ENCODE measurements at places on chromosomes 5 and 9.

DNA sequence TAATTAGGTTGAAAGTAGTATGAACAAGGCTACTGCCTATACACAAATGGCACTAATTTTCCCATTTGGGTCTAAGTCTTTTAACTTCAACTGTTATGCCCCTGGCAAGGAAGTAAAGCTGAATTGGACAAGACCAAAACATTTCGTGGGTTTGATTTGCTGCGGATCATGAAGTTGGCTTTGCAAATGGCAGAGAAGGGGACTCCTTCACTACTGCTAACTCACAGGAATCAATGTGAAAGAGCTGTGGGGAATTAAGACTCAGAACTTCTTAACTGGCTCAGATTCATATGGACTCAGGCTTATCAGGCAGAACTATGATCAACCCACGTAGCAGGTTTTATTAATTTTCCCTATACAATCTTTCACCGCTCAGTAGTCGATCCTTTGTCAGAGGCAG is 73.8 kb upstream of the IFNE start:
- DNase-seq = no peak

GRCh38 chr5:99314721-99315120 is 385.9 kb upstream of the CHD1 start:
- DNase-seq = no peak

DNA sequence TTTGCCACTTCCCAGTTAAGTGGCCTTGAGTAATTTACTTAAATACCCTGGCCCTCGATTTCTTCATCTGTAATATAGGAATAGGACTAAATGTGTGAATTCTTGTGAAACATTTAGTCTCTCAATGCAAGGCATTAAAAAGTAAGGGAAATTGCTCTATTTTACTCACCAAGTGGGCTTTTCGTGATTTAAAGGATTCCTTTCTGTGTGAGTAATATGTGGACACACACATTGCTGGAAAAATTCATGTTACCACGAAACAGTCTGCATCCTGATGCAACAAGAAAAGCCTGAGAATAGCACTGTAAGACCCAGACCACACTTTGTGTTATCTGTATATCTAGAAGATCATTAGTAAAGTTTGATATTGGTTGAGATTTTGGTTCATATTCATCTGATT is 1243.0 kb upstream of the CDH9 start:
- no peak for DNase-seq

DNA sequence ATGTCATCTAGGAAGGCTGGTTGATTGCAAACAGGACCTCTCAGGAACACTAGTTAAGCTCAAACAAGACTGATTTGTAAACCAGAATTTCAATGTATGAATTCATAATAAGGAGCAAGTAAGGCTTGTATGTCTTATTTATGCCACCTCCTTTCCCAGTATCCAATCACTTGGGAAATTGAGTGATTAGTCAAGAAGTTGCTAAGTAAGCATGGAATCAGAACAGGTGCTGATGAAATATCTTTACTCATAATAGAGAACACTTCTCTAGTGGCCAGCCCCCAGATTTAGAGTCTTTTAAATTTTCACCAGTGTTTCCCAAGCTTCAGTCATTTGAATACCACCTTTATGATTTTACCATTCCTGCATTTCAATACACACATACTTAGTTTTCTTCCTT is 5.3 kb upstream of the DDX4 start:
- DNase-seq = no peak

- no peak for DNase-seq
These were observed 10.9 kb downstream of the NEK6 start for GRCh38 chr9:124268661-124269060.

- DNase-seq = no peak
These were observed 11.9 kb downstream of the EEIG1 start for GRCh38 chr9:127968700-127969383.

GRCh38 chr5:43649256-43649655 is 46.3 kb downstream of the NNT start:
- DNase-seq = no peak

GRCh38 chr5:76153271-76153670 is 70.1 kb downstream of the SV2C start:
- DNase-seq = no peak

DNA sequence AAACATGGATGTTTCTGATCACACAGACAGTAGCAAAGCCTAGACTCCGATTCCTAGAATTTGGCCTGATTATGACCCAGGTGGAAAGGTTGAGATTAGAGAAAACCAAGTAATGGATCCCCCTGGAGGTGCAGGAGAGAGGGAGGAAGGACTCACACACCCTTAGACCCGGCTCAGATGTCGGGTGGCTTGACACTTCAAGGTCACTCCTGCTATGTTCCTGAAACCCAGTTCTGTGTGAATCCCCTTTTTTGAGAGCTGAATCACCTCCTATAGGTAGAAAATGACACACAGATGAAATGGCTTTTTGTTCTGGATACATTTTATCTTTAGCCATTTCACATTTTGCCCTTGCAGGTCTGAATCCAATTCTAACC is 192.8 kb downstream of the ARRDC3 start:
- DNase-seq = no peak

GRCh38 chr9:89657765-89658164 is 53.0 kb downstream of the GADD45G start:
- no peak for DNase-seq

GRCh38 chr5:150503386-150503785 is 4.5 kb upstream of the NDST1 start:
- DNase-seq = no peak

DNA sequence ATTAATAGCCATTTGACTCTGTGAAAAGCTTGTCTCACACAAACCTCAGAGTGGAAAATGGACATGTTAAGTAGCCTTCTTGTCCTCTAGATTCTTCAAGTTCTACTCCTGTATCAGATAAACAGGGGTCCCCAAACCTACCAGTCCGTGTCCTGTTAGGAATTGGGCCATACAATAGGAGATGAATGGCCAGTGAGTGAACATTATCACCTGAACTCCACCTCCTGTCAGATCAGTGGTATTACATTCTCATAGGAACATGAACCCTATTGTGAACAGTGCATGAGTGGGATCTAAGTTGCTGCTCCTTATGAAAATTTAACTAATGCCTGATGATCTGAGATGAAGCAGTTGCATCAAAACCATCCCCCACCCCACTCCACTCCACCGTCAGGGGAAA is 136.3 kb downstream of the TMEM232 start:
- no peak for DNase-seq

DNA sequence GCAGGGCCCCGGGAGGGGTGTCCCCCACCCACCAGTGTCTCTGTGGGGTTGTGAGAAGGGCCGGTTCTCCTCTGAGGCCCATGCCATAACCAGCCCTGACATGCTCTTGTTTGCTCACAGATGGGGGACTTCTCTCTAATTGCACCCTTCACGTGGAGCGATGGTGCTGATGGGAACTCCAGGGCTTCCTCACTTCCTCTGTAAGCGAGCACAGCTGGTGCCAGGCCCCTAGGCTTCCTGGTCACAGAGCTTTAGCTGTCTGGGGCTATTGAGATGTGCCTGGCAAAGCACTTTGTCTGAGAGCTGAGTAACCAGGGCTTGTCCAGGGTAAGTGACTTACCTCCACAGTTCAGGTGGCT is 36.4 kb downstream of the PHF2 start:
- DNase-seq = no peak

DNA sequence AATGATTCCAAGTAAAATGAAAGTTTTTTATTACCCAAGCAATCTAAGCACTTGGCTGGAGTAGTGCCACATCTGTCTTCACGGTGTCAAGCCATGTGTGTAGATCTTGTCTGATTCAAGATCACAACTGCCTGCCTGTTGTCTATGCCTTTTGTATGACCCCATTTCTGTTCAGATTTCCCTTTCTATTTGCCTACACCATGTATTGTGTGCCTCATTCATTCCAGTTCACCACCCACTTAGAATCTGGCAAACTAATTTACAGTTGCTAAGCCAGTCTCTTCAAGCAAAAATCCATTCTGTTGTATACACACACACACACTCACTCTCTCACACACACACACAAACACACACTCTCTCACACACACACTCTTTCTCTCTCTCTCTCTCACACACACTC is 33.7 kb downstream of the GLDC start:
- no peak for DNase-seq

Data from activated naive CD4-positive, alpha-beta T cell (primary cell).